ENCODE measurements at places on chromosomes 3 and 15. TPM values are rescaled to one million over a fixed set of nuclear protein-coding genes. Genes with fewer than 3 reads are reported as not detected.

GRCh38 chr15:100307241-100308212 is 34.2 kb downstream of the ADAMTS17 start:
- no peak for DNase-seq

DNA sequence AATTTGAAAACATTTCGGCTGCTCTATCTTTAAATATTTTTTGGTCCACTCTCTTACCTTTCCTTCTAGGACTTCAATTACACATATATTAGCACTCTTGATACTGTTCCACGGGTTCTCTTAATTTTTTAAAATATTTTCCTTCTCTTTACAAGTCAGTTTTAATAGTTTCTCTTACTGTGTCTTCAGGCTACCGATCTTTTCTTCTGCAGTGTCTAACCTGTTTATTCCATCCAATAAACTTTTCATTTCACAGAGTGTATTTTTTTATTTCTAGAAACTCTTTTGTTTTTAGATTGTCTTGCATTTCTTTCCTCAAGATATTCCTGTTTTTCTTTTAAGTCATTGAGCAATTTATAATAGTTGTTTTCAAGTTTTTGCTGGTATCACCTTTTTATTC is 27.7 kb downstream of the TCF12 start:
- DNase-seq, result no peak

DNA sequence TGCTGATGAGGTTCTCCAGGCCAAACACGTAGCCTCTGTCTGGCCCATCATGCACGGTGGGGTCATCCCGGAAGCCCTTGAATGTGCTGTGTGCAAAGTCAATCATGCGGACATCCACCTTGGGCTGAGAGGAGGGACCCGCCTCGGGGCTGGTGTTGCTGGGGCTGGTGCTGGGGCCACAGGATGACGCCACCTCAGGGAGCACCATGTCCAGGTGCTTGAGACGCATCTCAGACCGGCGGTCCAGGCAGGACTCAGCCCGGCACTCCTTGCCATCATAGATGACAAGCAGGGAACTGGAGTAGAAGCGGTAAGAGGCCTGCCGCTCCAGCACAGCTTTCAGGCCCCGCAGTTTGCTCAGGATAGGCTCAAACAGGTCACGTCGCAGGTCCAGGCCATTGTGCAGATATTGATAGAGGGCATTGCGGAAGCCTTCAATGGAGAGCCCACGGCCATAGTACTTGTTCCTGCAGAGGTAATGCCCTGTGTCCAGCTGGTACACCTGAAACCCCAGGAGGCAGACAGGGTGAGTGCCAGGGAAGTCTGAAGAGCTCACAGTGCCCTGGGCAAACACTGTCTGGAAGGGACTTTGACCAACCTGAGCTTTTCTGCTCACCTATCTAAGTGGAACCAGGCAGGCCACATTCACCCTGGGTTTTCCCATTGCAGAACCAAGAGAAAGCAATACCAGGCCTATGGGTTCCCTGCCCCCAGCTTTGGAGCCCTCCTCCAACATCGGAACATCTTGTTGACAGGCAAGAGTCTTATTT is 3.6 kb upstream of the GMPPB start:
- DNase-seq, result no peak

The MYO5A gene
- total RNA-seq, result 14.7 TPM

DNA sequence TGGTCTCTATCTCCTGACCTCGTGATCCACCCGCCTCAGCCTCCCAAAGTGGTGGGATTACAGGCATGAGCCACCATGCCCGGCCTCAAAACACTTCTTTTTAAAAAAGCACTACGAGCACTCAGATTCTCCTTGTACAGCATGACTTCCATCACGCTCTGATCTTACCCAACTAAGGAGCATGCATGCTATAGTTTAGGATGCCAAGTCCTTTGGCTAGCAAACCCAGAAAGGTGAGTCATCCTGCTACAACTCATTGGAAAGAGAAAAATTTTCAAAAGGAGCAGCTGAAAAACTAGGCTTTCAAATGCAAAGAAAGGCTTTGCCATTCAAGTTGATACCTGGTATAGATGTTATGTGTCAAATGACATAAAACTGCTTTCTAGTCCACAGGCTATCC is 70.3 kb upstream of the PRICKLE2 start:
- peak; percentile 68 for DNase-seq

- peak; percentile 33 for DNase-seq
Measured at GRCh38 chr3:129016356-129016719, 15.2 kb downstream of the EFCC1 start.

- DNase-seq, result no peak
Measured at GRCh38 chr15:83104141-83104540, 3.3 kb upstream of the TM6SF1 start.

GRCh38 chr3:165938986-165939540 is 101.8 kb upstream of the BCHE start:
- DNase-seq, result no peak

DNA sequence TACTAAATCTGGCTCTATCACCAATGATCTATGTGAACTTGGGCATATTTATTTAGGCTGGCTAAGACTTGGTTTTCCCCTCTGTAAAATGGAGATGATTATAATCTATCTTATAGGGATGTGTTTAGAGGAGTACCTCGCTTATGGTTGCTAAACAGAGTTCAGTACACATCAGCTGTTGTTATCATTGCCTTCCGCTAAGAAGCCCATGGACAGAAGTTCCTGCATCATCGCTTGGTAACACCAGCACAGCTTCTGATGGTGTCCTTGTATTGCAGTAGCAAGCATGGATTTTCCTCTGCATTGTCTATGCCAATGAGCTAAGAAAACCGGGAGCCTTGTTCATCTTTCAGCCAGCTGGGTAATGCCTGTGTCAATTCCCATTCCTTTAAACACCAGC is 73.1 kb upstream of the LRTM1 start:
- DNase-seq, result no peak

DNA sequence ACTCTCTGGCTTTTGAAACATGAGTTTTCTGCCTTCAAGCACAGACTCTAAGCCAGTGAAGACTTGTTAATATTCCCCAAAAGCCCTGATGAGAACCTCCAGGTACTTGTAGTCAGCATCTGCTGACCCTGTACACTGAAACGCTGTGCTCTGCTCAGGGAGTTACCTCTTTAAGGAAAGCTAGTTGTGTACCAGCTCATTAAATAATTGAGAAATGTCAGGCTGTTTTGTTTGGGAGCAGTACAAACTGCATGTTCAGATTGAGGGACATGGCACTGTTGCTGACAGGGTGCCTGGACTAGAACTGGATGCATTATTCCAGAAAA is 21.7 kb downstream of the UPK1B start:
- no peak for DNase-seq

The ITIH3 gene
- total RNA-seq, result not detected

DNA sequence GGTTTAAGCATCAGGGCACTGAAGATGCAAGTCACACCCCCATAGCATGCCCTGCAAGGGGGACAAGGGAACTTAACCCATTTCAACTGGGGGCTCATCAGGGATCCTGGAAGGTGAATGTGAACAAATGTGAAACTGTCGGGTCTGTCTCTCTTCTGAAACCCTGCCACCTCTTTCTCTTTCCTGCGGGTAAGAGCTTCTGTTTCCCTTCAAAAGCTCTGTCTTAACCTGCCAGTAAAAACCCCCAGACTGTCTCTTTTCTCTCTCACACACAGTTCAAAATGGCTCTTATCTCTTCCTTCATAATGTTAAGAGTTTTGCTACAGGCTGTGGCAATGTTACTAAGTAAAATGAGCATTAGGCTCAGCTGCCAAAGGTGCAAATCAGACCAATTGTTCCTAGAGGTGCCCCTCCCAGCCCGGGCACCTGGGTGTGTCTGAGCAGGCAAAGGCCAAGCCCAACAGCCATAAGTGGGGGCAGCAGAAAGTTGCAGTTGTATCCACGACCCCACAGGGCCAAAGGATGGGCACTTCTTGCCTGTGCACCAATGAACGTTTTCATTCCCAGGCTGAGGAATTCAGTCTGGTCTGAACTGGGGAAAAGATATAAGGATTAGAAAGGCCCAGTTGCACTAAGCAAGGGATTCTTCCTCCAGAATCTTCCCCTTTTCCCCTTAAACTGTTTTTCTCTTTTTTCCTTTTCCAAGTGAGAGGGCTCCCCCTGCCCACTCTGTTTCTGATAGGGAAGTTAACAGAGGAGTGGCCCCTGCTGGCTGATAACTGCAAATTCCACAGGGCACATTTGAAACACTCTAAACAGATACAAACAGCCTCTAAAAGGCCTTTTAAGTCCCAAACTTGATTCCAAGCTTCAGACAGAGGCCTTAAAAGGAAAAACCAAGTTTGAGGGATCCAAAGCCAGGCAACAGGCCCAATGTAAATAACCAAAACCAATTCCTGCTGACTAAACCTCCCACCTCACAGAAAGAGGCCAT is 113.8 kb upstream of the EPHA6 start:
- no peak for DNase-seq

DNA sequence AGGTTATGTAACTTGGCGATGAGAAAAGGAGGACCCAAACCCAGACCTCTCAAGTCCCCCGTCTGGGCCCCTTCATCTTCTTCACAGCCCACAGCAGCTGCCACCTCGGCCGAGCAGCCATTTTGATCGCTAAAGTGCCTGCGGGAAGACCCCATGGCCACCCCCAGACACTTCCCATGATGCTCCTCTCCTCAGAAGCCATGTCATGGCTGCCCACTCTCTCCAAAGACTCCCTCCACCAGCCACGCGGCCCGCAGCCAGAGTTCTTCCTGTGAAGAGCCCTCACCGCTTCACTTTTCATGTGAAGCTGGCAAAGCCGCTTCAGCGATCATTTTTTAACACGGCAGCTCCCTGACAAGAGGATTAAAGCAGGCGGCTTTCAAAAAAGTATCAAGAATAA is 335.2 kb downstream of the RORA start:
- no peak for DNase-seq

DNA sequence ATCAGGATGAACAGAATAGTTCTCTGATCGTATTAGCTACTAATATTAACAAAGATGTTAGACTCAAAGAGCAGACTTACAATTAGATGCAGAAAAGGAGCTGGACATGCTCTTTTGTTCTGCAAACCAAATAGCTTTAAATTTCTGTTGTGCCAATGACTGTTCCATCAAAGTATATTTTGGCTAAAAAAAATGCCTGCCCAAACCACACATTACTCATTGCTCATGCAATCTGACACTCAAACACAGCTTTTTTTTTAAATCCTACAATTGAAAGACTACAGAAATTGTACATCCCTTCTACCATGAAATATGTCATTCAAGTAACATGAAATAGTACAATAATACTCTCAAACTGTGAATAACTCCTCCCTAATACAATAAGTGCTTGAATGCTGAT is 48.6 kb downstream of the SHOX2 start:
- peak; percentile 64 for DNase-seq

DNA sequence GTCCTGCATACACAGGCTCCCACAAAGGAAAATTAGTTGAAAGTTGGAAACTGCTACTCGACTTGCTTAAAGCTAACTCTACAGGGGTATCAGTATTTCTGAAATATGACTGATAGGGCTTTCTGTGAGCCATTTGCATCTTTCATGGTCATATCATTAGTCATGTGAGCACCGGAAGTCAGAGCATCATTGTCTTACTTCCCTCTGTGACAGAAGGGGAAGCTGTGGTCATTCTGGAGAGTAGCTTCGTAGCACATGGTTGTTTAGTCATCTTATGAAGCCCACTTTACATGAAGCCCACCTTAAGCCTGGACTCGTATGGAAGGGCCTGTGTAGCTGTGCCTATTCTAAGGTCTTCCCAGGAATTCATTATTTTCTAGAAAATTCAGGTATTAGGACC is 69.0 kb downstream of the COL6A5 start:
- DNase-seq, result no peak

DNA sequence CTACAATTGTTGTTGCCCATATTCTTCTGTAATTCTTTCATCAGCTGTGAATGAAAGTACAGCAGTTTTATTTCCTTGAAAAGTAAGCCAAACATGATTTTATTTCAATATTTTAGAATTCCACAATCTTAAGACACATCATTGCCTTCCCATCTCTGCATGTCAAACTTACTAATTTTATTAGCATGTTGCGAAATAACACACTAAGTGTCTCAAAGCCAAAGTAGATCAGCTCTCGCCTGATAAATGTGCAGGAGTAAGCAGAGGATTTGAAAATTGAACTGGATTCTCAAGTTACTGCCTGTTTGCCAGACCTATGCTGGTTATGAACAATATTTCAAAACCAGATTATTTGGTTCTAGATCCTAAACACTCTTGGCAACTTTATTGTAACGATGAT is 25.7 kb downstream of the TGFBR2 start:
- peak; percentile 19 for DNase-seq

GRCh38 chr15:46126581-46126980 is 491.8 kb downstream of the SQOR start:
- DNase-seq, result peak; percentile 58

The CLRN1 gene
- total RNA-seq, result not detected

The ZNF717 gene
- total RNA-seq, result 2.9 TPM

The MYZAP gene
- 7.9 TPM for total RNA-seq

The ATP8B4 gene
- 0.89 TPM for total RNA-seq

DNA sequence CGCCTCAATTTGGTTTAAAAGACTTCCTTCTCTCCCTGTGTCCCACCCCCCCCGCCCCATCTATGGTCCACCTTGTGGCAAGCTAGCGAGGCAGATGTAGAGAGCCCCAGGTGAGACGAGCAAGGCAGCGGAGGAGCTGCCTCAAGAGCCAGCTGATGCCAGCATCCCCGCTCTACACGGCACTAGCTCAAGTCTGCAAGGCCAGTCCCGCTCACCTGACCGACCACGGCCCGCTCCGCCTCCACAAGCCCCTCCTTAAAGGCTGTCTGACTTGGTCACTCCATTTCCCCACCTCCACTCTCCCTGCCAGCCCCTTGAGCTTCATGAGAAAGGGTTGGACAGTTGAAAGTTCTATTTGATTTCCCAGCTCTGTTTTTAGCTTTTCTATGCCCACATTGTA is 56.2 kb upstream of the IGF1R start:
- no peak for DNase-seq

The SLC27A2 gene
- 43.0 TPM for total RNA-seq

DNA sequence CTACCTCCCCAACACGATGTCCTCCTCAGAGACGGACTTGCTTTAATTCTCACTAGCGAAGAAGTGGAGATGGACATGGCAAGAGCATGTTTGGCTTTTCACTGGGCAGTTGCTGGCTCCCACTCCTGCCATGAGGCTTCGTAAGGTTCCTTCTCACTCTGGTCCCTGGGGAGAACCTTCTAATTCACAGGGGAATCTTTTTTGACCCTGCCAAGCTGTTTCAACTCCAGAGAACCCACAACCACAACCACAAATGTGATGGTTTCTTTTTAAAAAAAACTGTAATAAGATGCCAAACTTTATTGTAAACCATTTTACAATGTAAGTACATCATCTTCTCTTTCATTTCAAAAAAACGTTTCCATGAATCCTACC is 1.6 kb upstream of the MUSTN1 start:
- DNase-seq, result no peak

- DNase-seq, result peak; percentile 97
Measured at GRCh38 chr3:188950832-188951489, 220.8 kb upstream of the TPRG1 start.

The GRM7 gene
- total RNA-seq, result not detected

The ADAMTS9 gene
- 0.15 TPM for total RNA-seq

- DNase-seq, result peak; percentile 67
Measured at GRCh38 chr15:63288778-63289378, 11.5 kb downstream of the APH1B start.

- no peak for DNase-seq
Measured at GRCh38 chr3:128573707-128574162, 76.9 kb downstream of the RPN1 start.

The IL16 gene
- not detected for total RNA-seq

The MCF2L2 gene
- not detected for total RNA-seq

The FOXB1 gene
- not detected for total RNA-seq

Data from M059J (cell line).